ENCODE measurements at places on chromosomes 2 and 18.

DNA sequence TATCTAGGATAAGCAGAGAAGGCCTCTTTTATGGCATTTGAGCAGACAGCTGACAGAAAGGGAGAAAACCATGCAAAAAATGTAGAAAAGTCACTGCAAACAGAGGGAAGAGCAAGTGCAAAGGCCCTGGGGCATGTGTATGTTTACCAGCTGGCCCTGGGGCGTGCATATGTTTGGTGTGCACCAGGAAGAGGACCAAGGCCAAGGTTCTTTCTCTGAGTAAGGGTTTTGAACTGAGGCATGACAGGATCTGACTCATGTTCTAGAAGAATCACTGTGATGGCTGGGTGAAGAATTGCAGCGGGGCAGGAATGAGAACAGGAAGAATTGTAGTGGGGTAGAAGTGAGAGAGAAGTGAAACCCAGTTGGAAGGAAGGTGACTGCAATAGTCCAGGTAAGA, 69.6 kb downstream of the STEAP3 start:
- DNase-seq, result no peak

DNA sequence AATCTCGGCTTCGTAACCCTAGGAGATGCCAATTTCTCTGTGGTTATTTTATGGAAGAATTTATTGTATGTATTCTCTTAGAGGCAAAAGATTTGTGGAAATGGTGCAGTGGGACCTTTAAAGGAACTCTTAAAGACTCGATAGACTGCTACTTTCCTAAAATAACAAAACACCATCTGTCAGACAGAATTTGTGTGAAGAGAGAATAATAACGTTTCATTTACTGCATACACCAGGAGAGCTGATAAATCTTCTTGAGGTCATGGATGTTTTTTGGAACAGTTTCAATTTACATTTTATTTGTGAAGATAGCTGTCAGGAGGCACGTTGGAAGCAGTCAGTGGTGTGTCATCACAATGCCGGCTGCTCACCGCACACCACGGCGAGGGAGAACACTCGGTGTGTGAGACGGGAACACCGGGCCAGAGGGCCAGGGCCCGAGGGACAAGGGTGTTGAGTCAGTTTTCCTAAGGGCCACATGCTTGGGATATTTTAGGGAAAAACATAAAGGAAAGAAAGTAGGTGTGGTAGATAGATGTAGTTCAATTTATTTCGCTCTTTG, 1681.0 kb upstream of the DDX18 start:
- DNase-seq, result no peak

GRCh38 chr18:49613141-49613640, 51.3 kb downstream of the LIPG start:
- DNase-seq, result peak; percentile 95

- no peak for DNase-seq
Observed at GRCh38 chr2:162720559-162721271, 117.9 kb downstream of the KCNH7 start.

- peak; percentile 50 for DNase-seq
Observed at GRCh38 chr2:12718015-12718671, 1.4 kb downstream of the TRIB2 start.

- DNase-seq, result peak; percentile 54
Observed at GRCh38 chr2:240988146-240988545, 10.3 kb upstream of the SNED1 start.

DNA sequence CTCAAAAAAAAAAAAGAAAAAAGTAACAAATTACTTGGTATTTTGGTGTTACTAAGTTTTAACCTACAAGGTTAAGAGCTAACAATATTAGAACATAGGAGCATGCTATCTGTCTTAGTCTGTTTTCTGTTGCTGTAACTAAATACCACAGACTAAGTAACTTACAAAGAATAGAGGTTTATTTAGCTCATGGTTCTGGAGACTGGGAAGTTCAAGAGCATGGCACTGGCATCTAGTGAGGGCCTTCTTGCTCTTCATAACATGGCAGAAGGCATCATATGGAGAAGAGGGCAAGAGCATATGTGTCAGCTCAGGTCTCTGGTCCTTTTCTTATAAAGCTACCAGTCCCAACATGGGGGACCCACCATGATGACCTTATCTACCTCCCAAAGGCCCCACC, 36.5 kb downstream of the SMARCAL1 start:
- DNase-seq, result no peak

DNA sequence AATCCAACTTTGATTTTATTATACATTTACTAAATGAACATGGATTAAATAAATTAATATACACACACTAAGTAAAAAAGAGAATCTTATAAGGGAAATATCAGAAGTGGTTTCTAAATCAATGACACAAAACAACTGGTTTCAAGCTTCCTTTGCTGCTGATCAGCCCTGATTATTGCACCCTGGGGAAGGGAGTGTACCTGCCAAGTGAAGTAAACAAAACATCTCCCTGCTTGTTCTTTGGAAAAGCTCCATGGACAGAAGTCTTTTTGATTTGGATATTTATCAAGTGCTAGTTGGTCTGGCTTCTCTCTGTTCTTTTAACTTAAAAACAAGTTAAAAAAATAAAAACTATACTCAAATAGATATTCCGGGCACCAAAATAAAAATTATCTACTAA, 190.1 kb downstream of the PDE11A start:
- DNase-seq, result no peak

DNA sequence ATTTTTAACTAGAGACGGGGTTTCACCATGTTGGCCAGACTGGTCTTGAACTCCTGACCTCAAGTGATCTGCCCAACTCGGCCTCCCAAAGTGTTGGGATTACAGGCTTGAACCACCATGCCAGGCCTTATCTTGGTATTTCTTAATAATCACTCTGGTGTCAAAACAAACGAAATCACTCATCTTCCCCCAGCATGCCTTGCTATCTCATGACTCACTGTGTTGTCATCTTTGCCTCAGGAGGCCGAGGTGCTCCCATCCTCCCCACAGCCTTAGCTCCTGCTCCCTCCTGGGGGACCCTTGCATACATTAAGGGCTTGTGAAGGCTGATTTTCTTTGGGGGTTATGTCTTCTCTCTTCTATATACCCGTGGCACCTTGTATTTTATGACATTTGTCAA, 250.1 kb upstream of the DPP10 start:
- DNase-seq, result peak; percentile 71

GRCh38 chr2:52976143-52976949, 791.3 kb upstream of the CHAC2 start:
- DNase-seq, result peak; percentile 66

- DNase-seq, result no peak
Observed at GRCh38 chr2:143158551-143159485, 29.6 kb downstream of the ARHGAP15 start.

GRCh38 chr2:61380056-61380881, 90.6 kb downstream of the USP34 start:
- DNase-seq, result no peak

DNA sequence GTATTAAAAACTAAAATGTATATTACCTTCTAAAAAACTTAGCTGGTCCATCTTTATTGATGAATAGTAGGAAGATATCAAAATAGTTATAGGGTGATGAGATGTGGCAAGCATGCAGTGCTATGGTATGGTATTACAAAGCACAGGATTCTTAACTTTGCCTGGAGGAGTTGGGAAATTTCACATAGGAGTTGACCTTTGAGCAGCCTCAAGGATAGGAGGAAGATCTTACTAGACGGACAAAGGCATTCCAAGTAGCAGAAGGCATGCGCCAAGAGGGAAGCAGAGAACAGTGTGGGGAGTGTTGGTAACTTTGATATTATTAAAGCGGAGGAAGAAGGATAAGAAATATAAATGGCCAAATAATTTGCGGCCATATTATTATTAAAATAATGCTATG, 60.0 kb downstream of the TTC21B start:
- no peak for DNase-seq

DNA sequence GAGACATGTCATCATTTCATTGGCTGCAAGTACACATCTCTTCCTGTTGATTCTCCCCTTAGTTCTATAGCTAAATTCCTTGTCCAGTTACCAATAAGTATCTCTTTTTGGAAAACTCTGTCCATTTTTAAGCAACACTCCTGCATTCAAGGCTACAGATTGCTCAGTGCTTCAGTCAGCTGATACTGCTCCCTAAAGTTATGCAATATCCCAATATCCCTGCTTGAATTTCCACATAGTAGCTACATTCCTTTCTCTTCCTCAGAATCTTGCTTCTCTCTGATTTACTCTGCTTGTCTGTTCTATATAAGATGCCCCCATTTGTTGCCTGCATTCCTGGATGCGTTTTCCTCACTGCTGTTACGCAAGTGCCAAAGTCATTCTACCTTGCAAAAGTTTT, 109.8 kb downstream of the PARD3B start:
- no peak for DNase-seq

DNA sequence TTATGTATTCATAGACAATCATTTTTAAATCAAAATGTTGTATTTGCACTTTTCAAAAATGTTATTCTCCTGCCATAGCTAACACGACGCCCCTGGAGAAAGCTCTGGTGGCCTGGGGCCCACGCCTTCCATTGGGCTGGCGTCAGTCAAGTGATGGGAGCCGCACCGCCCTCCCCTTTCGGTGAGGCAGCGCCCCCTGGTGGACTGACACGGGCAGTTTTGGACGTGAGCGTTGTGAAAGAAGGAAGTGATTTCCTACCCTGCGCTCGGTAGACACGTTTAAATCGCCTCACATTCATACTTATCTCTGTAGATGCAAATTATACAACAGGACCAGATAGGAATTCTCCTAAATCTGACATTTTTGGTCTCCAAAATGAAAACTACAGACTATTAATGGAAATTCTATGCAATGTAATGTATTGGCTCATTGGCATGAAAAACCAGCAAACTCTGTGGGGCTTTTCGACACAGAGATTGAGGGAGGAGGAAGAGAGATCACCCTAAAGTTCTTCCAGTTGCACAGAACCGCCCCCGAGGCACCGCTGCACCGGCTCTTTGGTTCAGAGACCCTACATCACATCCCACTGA, 326.2 kb upstream of the SOX11 start:
- DNase-seq, result peak; percentile 84

GRCh38 chr2:130819608-130820278, 17.0 kb upstream of the ARHGEF4 start:
- DNase-seq, result peak; percentile 71

GRCh38 chr2:140759426-140760156, 1371.2 kb downstream of the LRP1B start:
- DNase-seq, result no peak

- peak; percentile 37 for DNase-seq
Observed at GRCh38 chr2:153986488-153987229, 114.9 kb downstream of the GALNT13 start.

DNA sequence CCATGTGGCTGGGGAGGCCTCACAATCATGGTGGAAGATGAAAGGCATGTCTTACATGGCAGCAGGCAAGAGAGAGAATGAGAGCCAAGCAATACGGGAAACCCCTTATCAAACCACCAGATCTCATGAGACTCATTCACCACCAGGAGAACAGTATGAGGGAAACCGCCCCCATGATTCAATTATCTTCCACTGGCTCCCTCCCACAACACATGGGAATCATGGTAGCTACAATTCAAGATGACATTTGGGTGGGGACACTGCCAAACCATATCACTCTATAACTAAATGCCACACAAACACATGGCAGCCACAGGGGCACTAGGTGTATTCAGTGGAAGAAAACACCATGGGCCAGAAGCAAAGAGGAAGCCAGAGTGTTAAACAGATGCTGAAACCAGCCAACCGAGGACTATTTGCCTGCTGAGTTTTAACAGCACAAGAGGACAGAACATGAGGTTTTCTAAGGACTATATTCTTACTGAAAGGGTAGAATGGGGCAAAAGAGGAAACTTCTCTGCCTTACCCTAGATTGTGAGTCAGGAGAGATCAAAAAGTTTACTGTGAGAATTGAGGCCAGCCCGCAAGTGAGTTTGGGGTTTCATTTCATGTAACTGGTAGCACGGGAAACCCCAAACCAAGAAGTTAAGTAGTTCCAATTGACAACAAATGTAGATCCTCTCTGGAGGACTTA, 49.2 kb downstream of the SIGLEC15 start:
- DNase-seq, result no peak

DNA sequence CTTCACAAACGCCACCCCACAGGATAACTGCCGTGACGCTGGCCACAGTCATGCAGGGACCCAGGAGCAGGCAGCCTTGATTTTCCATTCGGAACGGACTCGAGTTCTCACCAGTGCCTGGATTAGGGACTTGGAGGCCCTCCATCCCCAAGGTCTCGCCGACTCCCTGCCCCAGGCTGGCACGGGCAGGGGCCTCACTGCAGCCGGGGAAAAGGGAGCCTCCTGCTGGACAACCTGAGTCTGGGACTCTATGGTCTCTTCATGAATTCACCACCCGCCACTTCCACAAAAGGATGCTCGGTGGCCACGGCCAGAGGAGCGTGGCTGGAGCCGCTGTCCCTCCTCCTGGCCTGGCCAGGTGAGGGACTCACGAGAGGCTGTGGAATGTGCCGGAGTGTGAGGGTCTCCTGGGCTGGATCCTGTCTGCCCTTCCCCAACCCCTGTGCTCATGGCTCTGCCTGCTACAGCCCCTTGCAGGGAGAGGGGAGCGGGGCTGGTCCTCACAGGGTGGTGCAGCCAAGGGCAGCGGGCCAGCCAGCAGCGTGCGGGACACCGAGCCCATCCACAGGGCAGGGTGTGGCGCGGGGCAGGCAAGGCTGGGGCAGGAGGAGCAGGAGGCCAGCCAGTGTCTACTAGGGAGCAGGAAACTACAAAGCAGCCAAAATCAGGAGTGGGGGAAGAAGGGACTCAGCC, 42.3 kb downstream of the AQP12A start:
- peak; percentile 16 for DNase-seq

- DNase-seq, result no peak
Observed at GRCh38 chr2:159613651-159614285, 2.6 kb downstream of the BAZ2B start.

- no peak for DNase-seq
Observed at GRCh38 chr2:43515807-43516497, 79.9 kb downstream of the THADA start.

DNA sequence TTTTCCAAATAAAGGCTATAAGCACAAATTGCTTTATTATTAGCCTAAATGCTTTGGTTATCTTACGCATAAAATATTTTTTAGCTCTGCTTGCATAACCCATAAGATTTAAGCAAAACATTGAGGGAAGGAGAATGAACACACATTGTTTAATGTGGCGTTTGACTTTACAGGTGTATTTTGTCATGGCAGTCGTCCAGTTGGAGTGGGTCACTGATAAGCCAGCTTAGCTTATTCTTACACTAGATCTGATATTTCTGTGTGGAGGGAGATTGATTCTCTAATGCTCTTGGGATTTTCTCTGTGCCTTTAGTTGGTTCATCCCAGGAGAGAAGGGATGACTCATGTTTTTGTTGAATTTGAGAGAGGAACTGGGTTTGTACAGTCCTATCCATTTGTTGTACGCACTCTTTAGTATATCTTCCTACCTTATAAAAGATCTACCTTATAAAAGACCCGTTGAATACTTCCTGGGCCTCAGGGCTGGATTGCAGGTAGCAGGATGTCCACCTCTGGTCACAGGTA, 47.5 kb upstream of the ACYP2 start:
- no peak for DNase-seq

GRCh38 chr2:80499095-80499494, 194.5 kb upstream of the LRRTM1 start:
- peak; percentile 18 for DNase-seq

- no peak for DNase-seq
Observed at GRCh38 chr2:34143149-34143548, 544.0 kb upstream of the FAM98A start.

- no peak for DNase-seq
Observed at GRCh38 chr2:33363325-33364298, 112.8 kb upstream of the RASGRP3 start.
